Right kidney (tissue), 9 donors: ENCODE measurements at places on chromosomes 12 and 14.
A peak's percentile ranks its signal among the peaks of the same experiment; 100 is the strongest.

DNA sequence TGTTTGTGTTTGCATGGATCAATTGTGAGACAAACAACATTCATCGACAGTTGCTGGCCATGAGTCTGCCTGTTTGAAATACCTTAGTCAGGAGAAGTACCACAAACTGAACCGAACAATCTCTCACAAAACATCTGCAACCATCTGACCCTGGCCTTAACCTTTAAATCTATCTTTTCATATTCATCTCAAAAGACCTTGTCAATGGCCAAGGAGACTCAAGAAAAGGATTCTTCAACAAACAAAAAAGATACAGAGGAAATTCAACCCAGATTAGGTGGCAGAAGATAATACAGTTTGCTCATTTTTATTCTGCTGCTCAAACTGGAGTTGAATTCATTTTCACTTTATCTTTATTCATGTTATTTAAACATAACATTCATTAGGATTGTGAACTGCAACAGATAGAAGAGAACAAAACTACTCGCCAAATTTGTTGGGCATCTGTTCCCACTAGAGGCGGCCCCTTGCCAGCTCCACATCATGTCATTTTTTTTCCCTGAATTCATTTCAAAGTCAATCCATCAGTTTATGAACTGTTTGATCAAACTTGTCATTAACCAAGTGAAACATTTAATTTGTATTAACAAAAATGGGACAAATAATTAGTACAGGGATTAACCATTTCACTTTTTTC, 152.3 kb upstream of the OTX2 start:
- no peak for DNase-seq

DNA sequence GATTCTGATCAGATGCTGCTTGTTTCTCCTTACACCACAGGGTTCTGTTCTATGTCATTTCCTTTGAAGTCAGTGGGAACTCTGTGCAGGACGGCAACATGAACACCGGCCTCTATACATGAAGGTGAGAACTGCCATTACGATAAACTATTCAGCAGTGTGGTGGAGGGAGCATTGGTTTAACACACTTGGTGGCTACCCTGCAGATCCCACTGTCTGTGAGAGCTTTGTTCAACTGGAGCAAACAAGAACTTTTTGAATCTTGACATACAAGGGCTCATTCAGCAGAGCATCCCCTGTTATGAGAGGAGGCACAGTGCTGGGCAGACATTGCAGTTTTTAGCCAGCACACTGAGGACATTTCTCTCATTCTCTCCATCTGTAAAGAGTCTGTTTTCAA, 10.7 kb upstream of the FRS2 start:
- DNase-seq = no peak

DNA sequence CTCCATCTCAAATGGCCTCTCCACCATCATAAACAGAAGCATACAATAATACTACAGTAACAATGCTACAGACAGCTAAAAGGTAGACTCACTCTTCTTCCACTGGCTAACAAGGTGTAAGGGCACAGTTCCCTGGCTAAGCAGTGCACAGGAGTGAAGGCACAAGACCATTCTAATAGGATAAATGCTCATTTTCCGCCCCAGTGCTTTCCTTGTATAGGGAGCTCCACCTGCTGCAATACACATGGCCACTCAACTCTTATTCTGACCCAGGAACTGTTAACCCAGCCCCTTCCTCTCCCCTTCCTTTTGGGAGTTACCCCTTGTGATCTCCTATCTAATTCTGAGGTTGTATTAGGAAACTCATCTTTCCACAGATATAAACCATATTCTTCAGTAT, 124.6 kb downstream of the KCNK10 start:
- no peak for DNase-seq

GRCh38 chr12:44947163-44947562, 71.0 kb upstream of the NELL2 start:
- DNase-seq = no peak

DNA sequence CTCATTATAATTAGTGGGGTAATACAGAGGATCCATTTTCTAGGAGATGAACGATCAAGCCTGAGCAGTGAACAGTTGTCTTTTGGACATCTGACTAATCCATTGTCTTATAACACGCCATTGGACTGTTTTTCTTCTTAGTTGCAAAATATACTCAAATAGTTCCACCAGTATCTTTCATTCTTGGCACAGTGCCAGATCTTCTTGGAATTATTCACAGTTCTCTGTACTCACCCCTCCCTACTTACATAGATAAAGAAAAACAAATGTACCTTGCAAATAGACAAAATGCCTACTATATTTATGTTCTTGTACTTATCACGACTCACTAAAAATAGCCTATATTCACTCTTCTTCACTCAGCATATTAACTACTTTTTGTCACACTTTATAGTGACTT, 3.8 kb downstream of the CBLN3 start:
- no peak for DNase-seq

GRCh38 chr12:10130042-10130441, at the start of gene CLEC7A:
Gene CLEC7A (minus strand): TSS chr12:10130199. CDS start chr12:10130082, 117 bp downstream.
- DNase-seq = no peak

- DNase-seq = no peak
Measured at GRCh38 chr12:75509621-75510020, 1.8 kb downstream of the KRR1 start.

DNA sequence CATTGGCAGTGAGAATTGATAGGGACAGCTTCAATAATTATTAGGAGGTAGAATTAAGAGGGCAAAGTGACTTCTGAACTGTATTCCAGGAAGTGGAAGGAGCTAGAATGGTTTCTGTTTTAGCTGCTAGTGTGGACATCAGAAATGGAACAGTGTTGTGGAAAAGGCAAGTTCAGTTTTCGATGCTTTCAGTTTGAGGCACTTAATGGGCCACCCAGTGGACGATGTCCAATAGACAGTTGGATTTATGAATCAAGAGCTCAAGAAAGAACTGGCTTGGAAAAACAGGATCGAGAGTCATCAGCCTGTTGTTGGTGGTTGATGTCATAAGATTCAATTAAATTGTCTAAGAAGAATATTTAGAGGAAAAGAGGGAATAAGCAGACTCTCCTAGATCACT, 136.3 kb downstream of the DYRK2 start:
- DNase-seq = no peak

DNA sequence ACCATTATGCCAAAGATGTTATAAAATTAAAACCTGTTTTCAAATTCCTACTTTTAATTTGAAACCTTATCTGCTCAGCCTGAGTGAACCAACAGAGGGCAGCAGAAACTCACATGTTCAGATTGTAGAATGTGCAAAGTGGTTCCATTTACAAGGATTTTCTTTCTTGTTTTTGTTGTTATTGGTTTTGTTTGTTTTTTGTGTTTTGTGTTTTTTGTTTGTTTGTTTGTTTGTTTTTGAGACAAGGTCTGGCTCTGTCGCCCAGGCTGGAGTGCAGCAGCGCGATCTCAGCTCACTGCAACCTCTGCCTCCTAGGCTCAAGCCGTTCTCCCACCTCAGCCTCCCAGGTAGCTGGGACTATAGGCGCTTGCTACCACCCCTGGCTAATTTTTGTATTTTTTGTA, 22.8 kb upstream of the GARIN2 start:
- peak; percentile 18 for DNase-seq

DNA sequence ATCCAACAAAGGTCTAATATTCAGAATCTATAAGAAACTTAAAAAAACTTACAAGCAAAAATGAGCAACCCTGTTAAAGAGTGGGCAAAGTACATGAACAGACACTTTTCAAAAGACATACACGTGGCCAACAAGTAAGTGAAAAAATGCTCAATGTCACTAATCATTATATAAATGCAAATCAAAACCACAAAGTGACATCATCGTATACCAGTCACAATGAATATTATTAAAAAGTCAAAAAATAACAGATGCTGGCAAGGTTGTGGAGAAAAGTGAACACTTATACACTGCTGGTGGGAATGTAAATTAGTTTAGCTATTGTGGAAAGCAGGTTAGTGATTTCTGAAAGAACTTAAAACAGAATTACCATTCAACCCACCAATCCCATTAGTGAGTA, 199.1 kb downstream of the SNAPC1 start:
- no peak for DNase-seq

GRCh38 chr12:20144341-20144740, 224.0 kb upstream of the PDE3A start:
- no peak for DNase-seq

DNA sequence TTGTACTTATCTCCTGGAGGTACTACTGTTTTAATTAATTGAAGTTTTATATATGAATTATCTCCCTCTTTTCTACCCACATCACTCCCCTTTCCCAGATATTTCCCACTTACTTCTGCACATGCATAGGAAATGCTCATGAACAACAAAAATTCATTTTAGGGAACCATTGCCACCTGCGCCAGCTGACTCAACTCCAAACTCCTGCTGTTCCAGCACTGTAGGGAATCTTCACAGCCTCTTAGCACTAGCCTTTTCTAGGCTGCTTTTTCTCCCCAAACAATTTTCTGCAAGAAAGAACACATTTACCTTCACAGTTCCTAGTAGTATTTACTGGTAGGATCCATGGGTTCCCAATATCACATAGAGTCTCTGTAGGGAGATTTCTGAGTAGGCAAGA, 268.4 kb downstream of the LRFN5 start:
- no peak for DNase-seq

GRCh38 chr12:117662220-117662619, 300.8 kb upstream of the NOS1 start:
- no peak for DNase-seq

DNA sequence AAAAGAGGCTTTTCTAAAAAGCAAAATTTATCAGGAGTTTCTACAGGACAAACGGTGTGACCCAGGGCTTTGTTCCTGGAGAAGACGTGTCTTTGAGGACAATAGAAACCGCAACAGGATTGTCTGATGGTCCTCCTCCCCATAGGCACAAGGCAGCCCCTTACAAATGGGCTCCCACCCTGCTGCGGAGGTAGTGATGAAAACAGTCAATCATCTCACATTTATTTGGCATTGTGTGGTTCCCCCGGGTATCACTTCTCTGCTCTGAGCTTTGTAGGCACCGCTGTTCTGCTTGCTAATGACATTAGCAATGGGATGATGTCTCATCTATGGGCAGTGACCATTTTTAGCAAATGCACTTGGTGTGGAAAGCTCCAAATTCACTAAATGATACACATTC, 155.5 kb upstream of the TMPO start:
- no peak for DNase-seq

DNA sequence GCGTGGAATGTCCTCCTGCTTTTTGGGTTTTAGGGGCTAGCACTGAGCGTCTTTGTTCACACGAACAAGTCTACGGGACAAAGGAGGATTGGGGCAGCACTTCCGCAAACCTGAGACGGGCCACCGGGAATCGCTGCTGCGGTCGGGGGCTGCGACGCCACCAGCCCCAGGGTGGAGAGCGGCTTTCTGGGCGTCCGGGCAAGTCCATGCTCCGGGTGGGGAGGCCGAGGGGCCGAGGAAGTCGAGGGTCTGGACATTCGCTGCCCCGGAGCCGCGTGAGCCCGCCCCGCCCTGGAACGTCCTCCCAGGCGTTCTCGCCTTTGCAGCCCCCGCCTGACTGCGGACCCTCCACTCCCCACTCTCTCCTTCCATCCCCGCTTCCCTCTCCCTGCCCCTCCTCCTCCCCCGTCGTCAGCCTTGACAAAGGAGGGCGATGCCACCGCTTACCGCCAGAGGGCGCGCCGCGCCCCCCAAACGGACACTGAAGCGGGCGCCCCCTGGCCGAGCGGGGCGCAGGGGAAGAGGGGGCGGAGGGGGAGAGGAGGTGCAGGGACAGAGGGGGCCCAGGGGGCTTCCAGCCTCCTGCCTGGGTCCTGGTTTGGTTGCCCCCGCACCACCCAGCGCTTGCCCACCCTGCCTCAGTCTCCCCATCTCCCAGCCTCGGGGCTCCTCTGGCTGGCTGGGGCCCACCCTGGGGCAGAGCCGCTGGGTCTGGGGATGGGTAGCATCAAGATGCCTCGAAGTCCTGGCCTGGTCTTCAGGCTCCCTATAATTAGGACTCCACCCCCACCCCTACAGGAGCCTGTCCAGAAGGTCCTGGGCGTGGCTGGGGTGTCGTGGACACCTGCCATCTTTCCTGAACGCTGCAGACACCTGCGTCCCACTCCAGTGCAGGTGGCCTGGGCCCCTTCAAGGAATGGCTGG, 39.1 kb upstream of the INF2 start:
- DNase-seq = peak; percentile 62

DNA sequence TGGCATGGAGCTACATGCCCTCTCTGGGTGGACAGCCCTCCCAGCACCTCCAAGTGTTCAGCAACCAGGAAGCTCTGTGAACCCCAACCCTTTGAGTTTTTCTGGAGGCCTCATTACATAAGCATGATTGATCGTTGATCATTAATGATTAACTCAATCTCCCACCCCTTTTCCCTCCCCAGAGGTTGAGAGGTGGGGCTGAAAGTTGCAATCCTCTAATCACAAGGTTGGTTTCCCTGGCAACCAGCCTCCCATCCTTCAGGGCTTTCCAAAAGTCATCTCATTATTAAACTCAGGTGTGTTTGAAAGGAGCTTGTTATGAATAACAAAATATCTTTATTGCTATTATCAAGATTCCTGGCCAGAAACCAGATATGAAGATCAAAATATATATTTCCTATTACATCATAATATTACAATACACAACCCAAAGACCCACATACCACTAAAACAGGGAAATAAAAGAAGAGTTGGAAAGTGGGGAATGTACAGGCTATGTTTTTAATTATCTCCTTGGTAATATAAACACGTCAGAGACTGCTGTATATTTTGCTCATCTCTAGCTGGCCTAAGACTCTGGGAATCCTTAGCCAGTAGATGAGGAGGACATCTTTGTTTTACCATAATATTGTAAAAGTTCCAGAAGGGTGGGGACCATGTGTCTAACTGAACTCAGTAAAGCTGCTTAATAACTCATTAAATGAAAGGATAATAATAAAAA, 73.6 kb downstream of the SSPN start:
- DNase-seq = no peak

- DNase-seq = peak; percentile 71
Measured at GRCh38 chr12:117836999-117837736, 131.6 kb downstream of the KSR2 start.

- no peak for DNase-seq
Measured at GRCh38 chr14:49527221-49527620, 59.0 kb downstream of the RPS29 start.

DNA sequence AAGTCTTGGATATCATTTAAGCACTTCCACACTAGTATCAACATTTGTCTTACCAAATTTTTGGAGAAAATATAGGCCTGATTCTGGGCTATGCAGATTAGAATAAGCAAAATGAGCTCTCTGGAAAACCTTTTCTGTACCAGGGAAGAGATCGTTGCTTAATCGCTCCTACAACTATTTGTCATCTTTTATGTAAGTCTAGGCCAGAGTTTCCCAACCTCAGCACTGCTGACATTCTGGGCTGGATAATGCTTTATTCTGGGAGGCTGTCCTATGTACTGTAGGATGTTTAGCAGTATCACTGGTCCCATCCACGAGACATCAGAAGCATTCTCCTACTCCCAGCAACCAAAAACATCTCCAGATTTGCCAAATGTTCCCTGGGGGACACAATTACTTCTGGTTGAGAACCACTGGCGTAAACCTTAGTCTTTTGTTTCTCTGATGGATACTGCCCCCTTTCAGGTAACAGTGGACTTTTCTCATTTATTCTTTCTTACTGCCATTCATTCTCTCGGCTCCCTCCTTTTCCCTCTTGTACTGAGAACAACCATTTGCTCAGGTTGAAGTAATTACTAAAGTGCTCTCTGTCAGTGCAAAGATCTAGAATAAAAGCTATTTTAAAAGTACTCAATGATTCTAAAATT, 316.9 kb upstream of the E2F7 start:
- DNase-seq = no peak
